ENCODE measurements at places on chromosomes 11 and 22.
A peak's percentile ranks its signal among the peaks of the same experiment; 100 is the strongest.

GRCh38 chr11:119056421-119056999, 495 bp downstream of the HYOU1 start:
- DNase-seq: peak; percentile 46

DNA sequence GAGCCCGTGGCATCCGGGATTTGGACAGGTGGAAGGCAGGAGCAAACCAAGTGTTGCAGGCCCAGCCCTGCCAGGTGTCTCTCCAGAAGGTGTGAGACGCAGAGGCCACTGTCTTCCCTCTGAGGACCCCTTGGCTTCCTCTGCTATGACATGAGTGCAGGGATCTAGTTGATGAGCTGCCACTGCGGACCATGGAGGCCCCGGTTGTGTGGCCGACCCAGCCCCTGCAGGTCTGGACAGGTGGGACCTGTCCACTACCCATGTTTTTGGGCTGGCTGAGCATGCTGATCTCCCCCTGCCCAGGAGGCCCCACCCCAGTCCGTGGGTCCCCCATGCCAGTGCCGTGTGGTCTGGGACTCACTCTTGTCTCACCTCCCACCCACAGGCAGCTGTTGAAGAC, 22.9 kb downstream of the PRR5 start:
- DNase-seq: no peak

- DNase-seq: no peak
These were observed 2.0 kb upstream of the AP5B1 start for GRCh38 chr11:65782816-65783228.

DNA sequence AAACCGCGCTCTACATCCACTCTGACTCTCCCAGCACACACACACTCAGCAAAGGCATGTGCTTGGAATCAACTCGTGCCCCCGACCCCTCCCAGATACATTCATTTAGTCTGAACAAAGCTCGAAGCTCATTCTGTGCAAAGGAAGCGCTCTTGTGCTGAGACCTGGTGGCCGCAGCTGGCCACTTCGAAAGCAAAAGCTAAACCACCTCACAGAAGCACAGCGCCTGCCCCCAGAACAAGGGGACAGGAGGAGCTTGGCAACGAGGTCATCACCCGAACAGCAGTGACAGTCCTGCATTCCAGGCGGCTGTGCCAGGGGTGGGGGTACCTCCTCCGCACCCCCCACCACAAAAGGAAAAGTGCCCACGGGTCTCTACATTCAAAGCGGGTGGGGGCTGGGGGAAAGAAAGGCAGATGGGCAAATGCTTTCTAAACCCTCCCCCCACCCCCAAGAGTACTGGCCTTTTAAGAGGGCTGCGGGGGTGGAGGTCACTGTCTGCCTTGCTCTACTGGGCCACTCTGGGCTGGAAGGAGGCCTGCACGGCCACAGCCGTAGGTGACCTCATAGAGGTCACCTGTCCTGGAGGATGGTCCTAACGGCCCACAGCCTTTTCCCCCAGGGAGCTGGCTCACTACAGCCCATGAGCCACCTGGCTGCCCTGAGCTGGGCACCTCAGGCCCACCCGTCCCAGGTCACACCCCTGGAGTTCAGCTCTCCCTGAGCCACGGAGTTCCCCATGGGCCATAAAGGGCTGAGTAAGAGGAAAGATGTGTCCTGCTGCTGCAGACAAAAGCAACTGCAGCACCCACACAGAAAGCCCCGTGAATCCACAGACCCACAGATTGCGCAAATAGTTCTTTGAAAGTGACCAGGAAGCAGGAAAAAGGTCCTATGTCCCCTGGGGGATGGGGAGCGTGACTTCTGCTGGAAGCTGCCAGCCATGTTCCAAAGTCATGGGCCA, 21.3 kb downstream of the CBX7 start:
- DNase-seq: no peak

GRCh38 chr22:37703906-37704305, 7.1 kb downstream of the TRIOBP start:
- DNase-seq: no peak

GRCh38 chr11:118438314-118438931, 2.1 kb downstream of the KMT2A start:
- DNase-seq: peak; percentile 52

DNA sequence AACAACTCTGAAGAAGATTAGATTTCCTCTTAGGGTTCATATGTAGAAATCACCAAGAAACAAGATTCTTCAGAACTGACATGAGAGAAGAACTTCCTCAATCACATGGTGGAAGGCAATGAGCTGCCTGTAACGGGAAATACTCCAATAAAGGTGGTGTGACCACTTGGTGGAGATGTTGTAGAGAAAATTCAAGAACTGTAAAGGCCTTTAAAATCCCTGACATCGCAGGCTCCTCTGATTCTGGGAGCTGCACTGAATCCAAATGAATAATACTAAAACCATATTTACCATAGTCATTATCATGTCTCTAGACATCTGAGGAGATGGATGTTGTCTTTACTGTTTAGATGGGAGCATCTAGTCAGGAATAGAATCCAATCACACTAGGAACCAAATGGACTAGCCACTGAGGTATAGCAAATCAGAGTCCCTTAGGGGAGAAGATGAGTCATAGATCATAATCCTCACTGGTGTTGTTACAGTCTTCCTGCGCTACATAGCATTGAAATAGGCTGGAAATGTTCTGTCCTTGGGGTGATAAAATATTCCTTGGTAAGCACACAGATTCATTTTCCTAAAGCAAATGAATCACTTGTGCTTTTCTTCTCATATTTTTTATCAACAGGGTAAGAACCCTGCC, 321.6 kb upstream of the TENM4 start:
- DNase-seq: no peak

GRCh38 chr11:94046796-94047195, 25.6 kb downstream of the HEPHL1 start:
- no peak for DNase-seq

- peak; percentile 58 for DNase-seq
These were observed 3.3 kb upstream of the ANKRD13D start for GRCh38 chr11:67285541-67286498.

DNA sequence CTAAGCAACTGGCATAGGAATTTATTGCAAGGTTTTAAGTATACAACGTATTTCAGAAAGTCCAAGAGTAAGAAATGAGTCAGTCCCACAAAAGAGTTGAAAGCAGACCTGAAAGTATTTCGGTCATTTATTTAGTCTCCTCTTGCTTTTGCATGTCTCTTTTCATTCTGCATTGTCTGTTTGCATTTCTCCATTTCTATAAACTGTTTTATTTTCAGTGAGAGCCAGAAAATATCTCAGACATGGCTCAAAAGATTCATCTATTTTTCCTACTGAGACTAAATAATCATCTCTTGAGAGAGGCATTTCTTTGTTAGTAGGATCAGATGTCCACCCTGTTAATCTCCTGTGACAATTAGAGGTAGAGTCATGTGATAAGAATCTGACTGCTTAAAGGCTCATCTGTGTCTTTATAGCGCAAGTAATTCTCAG, 219.1 kb upstream of the CCDC179 start:
- no peak for DNase-seq

DNA sequence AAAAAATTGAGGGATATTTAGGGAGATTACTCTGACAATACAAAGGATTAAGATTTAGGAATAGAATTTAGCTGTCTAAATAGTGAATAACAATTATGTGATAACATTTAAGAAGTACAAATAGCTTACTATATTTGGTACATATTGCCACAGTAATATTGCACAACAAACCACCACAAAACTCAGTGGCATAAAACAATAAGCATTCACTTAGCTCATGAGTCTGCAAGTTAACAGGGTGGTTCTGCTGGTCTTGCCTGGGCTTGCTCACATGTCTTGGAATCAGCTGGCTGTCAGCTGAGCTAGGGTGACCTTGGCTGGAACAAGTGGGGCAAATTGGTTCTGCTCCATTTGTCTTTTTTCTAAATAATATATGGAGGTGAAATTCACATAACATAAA, 115.1 kb downstream of the DCDC1 start:
- no peak for DNase-seq

GRCh38 chr11:8095371-8095770, 14.4 kb downstream of the TUB start:
- no peak for DNase-seq

- no peak for DNase-seq
These were observed 48.2 kb downstream of the ST3GAL4 start for GRCh38 chr11:126403658-126404057.

DNA sequence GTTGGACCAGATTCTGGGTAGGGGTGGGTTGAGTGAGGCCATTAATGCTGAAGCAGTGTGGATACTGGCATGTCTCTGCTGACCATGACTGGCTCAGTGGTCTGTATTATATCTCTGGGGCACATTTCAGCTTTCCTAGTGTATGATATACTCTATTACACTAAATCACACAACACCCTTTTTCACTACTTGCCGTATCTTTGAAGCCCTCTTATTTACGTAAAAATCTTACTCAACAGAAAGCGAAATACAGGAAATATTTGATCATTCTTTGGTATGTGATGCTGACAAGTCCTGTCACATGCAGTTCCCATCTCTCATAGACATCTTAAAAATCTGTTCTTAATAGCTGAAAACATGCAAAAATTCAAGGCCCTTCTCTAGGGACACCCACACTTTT, 40.3 kb downstream of the OR5B17 start:
- DNase-seq: no peak

DNA sequence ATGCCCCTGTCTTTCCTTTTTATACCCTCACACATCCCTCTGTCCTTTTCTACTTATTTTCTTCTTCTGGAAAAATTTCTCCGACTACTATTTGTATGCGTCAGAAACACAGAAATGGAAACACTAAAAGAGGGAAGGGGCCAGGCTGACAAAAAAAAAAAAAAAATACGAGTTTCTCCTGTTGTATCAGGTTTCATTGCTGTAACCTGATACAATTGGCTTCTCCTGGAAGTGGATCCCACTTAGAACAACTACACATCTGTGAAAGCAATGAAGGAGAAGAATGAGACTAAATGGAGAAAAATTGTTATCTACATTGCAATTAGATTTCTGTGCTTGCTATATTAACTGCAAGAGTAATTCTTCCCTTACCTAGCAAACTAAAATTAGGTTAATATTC, 393.9 kb downstream of the GUCY1A2 start:
- no peak for DNase-seq

DNA sequence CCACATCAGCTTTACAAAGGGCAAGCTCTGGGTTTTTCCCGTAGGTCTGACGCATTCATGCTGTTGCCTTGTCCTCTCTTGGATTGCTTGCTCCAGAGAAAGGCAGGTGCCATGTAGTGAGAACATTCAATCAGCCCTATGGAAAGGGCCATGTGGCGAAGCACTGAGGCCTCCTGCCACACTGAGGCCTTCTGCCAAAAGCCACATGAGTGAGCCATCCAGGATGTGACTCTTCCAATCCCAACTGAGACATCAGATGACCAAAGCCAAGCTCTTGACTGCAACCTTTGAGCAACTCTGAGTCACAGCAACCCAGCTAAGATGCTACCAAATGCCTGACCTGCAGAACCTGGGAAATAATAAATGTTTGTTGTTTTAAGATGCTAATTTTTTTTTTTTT, 9.0 kb upstream of the PANX3 start:
- no peak for DNase-seq

- no peak for DNase-seq
These were observed 1.9 kb downstream of the NUMA1 start for GRCh38 chr11:72078477-72078876.

- DNase-seq: no peak
These were observed 3.4 kb upstream of the ZBTB44 start for GRCh38 chr11:130318031-130318673.

DNA sequence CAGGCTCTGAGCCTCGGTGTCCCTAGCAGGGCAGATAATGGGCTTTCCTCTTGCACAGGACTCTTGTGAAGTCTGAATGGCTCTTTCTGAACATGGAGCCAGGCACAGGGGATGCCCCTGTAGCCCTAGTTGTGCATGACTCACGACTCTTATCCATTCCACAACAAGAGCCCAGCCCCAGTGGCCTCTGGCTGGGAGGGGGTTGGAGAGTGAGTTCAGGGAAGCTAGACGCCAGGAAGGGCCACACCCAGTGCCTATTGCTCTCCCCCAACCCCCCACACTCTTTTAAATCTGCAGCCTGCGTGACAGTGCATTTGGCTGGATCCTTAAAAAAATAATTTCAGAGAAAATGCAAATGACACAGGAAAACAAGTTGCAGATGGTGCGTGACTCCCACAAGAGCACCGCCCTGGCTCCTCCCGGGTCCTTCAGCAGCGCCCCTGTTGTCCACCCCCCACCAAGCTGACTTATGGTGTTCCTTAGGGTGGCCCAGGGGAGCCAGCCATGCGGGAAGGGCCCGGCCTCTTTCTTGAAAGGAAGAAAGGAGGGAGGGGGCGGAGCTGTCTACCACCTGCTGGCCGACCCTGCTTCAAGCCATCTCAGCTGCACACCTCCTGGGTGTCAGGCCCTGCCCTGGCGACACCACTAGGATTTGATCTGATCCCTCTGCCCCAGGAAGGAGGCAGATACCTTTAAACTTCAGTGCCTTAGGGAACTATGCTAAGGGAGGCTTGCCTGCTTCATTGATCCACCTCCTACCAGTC, 74.7 kb downstream of the MN1 start:
- no peak for DNase-seq

DNA sequence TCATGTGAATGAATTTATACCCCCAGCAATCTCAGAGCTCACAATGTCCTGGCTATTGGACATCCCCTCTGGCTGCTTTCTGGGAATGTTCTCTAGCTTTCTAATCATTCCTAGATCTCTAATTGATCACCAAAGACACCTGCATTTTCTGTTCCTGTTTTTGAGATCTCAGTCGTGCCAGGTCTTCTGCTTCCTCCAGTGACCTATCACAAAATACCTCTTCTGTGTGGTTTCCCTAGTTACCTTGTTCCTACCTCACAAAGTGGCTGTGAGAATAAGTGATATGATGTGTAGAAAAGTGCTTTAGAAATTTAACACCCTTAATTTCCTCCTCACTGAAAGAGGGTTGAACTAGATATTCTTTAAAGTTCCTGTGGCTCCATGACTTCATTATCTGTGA, 92.2 kb downstream of the LUZP2 start:
- no peak for DNase-seq

GRCh38 chr11:102776454-102776853, 4.0 kb downstream of the MMP10 start:
- no peak for DNase-seq

GRCh38 chr11:117188620-117189081, 10.1 kb downstream of the SIDT2 start:
- DNase-seq: no peak

GRCh38 chr11:61830237-61831105, 2.4 kb downstream of the FADS2 start:
- no peak for DNase-seq

- no peak for DNase-seq
These were observed 10.1 kb upstream of the MRPL23 start for GRCh38 chr11:1936781-1937615.

- DNase-seq: no peak
These were observed 68.9 kb upstream of the NUP50 start for GRCh38 chr22:45094825-45095224.

- peak; percentile 51 for DNase-seq
These were observed 1.1 kb downstream of the NLRP6 start for GRCh38 chr11:279040-279965.

Measured in CD4-positive, alpha-beta T cell treated with Interleukin-17A for 4 hours (primary cell).